Activated naive CD4-positive, alpha-beta T cell treated with anti-CD3 and anti-CD28 coated beads, Interleukin-2, amount 50 U/mL, for 16 hours (primary cell): ENCODE measurements at places on chromosomes 7 and 10.

GRCh38 chr10:96896884-96897589 lies 64.9 kb downstream of the LCOR start:
- DNase-seq, result no peak

DNA sequence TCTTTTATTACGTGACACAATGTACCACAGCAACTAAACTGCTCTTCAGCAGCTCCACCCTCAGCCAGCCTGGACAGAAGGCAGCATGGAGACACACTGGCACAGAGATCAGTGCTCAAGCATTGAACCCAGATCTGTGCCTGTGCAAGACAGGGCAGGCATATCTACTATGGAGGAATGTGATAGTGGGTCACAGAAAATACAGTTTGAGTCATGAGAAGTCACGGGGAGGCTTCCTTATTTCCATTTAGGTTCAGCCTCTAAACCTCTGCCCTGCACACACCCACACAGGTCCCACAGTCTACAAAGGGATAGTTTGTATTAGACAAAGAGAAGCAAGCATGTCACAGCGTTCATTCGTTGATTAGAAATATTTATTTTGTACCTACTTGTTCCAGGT lies 187.4 kb upstream of the AGR3 start:
- DNase-seq, result no peak

- no peak for DNase-seq
Observed at GRCh38 chr10:130138479-130138866, 2.3 kb downstream of the GLRX3 start.

GRCh38 chr10:100368721-100369120 lies 21.7 kb downstream of the SCD start:
- no peak for DNase-seq

DNA sequence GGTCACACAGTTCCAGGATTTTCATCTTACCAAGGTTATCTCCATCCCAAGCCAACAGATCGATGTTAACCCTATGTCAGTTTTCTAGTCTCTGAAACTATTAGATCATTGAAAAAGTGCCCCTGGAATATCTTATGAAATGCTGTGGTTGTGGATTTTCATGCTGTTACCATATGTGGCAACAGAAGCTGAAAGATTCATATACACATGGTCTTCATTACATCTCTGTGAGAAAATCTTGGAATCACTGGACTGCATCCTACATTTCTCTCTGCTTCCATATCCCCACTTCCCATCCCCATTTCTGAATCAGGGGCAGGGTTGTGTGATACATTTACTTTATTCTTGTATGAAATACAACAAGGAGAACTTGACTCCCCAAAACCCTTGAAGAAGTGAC lies 146.1 kb downstream of the SLC16A9 start:
- DNase-seq, result no peak

DNA sequence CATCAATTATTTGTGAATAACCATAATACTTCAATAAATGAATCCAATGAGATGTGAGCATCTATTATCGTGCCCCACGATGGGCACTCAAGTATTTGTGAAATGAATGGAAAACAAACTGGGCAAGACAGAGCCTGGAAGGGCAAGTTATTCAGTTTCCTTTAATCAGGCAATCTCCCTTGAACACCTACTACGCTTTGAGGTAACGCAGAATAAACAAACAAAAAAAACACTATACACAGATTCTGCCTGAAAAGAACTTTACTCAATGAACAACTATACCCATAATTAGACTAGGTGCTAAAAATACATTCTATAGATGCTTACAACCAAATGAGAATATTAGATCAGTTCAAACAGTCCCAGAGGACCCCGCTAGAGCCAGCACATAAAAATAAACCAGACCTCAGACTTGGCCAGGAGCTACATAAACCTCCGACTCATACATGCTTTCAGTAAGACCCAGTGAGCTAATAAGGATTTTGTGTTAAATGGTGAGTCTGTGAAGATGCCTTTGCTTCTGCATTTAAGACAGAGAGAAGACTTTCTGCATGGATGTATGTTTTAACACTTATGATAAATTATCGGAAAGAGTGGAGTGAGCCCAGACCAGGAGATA lies 121.3 kb downstream of the MPP7 start:
- no peak for DNase-seq

DNA sequence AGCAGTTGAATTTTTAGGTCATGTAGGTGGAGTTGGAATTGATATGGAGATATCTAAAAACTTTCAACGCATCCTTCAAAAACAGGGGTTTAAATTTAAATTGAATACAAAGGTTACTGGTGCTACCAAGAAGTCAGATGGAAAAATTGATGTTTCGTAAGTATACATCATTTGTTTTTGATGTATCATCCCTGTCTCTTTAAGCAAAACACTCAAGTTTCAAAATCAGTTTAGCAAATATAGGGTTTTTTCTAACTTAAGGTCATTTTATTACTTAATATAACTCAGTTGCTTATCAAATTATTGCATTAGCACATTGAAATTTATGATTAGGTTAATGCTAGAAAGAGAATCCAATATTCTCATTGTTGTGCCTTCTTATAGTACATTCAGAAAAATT lies 24.6 kb downstream of the DLD start:
- DNase-seq, result no peak

GRCh38 chr10:11161096-11161495 lies 143.4 kb downstream of the CELF2 start:
- no peak for DNase-seq

DNA sequence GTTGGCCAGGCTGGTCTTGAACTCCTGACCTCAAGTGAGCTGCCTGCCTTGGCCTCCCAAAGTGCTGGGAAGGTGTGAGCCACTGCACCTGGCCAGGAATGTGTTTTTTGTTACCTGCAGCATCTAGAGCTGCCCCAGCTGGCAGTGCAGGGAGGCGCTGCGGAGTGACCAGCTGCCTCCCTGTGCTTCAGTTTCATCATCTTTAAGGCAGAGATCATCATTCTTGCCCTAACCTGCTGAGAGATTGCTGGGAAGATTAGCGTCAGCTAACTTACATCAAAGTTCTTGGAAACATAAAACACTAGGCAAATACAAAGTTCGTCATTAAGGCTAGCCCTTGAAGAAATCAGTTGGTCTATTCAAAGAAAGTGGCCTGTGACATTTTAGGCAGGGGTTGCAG lies 2.3 kb downstream of the ZNF282 start:
- DNase-seq, result no peak
